ENCODE measurements at places on chromosomes 1 and 21. TPM values are rescaled to one million over a fixed set of nuclear protein-coding genes. Genes with fewer than 3 reads are reported as not detected.

DNA sequence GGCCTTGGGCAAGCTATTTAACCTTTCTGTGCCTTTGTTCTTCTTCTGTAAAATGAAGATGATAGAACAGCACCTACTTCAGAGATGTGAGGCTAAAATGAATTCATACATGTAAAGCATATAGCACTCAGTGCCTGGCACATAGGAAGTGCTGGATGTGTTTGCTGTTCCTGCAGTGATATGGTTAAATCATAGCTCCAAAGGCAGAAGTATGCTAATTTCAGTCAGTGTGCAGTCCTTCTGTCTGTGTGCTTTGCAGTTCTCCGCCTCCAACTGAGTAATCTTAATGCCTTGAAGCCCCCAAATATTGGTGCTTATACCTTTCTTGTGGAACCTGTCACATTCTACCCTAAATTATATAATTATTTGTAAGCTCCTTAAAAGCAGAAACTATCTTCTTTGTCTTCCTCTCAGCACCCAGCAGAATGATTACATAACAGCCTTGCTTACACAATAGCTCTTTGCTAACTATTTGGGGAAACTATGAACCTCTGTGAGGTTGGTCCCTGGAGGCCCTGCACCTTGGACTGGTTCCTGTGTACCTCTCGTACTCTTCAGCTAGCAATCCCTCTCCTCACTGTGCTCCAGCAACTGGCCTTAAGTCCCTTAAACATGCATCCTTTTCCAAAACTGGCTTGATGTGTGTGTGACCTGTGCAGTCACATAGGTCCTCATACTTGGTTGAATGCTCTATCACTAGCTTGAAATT lies 57.0 kb upstream of the CACYBP start:
- H3K36me3 ChIP-seq = no peaks in the 10 kb centered on the region
- H3K4me1 ChIP-seq = peaks cover 8% of the 10 kb centered on the region
- H3K4me3 ChIP-seq = no peak overlapping the region

SMCP gene
- not detected for total RNA-seq

WNT4 gene
- total RNA-seq = not detected

DNA sequence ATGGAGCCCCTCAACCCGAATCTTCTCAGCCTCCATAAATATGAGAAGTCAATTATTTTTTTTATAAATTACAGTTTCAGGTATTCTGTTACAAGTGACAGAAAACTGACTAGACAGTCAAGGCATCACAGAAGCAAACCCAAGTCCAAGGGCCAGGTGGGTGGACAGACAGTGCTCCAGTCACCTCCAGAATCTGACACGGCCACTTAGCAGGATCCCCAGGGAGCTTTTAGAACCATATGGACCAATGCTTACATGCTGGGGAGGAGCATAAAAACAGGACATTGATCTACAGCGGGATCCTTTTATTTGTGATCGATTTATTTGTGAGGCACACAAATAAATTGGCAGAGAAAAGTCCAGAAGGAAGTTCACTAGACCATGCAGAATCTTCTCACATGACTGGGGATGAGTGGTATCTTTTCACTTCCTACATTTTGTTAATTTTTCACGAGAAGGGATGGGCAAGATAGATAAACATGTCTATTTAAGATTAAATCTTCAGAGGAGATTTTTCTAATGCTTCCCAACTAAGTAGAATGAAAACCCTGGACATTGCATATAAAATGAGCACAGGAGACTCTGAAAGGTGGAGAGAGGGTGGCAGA lies 15.0 kb downstream of the ZNF496 start:
- peaks cover 21% of the 10 kb centered on the region for H3K36me3 ChIP-seq
- no peaks in the 10 kb centered on the region for H3K27me3 ChIP-seq
- no peak for DNase-seq
- H3K4me3 ChIP-seq = no peak overlapping the region
- H3K27ac ChIP-seq = no peak overlapping the region
